ENCODE measurements at places on chromosomes 3 and 15. TPM values are rescaled to one million over a fixed set of nuclear protein-coding genes. Genes with fewer than 3 reads are reported as not detected.

DNA sequence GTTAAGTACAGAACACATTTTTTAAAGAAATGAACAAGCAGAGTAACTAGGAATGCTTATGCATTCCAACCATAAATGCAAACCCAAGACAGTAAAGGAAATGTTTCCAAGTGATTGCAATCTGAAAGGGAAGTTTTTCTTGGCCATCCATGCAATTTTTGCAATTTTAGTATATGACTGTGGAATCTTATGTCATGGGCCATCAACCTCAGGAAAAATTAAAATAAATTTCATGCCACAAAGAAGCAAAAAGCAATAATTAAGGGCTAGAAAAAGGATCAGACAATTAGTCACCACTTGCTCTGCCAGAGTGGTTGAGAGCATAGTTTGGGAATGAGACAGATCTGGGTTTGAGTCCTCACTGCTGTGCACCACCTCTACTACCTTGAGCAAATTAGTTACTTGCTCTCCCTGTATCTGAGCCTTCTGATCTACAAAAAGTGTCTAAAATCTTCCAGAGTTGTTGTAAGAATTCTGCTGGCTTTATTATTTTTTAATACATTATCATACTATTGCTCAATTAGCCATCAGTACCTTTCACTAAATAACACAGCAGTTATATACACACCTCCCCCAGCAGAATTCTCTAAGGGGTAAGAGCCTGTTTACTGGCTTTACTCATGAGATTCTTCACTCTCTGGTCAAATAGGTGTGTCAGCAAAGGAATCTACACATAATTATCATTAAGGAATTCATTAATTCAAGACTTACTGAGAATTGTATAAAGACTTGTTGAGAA lies 49.7 kb upstream of the FBN1 start:
- H3K4me1 ChIP-seq = no peaks in the 10 kb centered on the region
- no peak overlapping the region for H3K27ac ChIP-seq
- H3K36me3 ChIP-seq = no peaks in the 10 kb centered on the region
- no peak for DNase-seq

The ZSCAN29 gene
- total RNA-seq = 26.6 TPM

The KBTBD13 gene
- not detected for total RNA-seq

- peak within 1 kb of the TSS; percentile 20 for H3K4me3 ChIP-seq
- peaks cover 5% of the 10 kb centered on the region for H3K4me1 ChIP-seq
- no peaks in the 10 kb centered on the region for H3K36me3 ChIP-seq
- peak; percentile 21 for DNase-seq
These were observed at the start of gene RARRES1 for GRCh38 chr3:158731938-158732855. RARRES1 (minus strand) TSS chr3:158732457; CDS start chr3:158732415, 42 bp downstream.

The TP63 gene
- total RNA-seq = 0.31 TPM
